ENCODE measurements at places on chromosomes 5 and 9.

GRCh38 chr5:129392681-129393080 lies 67.4 kb upstream of the ADAMTS19 start:
- no peak for DNase-seq

- no peak for DNase-seq
These were observed 189.0 kb downstream of the SEC61B start for GRCh38 chr9:99411068-99411467.

GRCh38 chr5:67164856-67165525 lies 31.6 kb downstream of the CD180 start:
- no peak for DNase-seq

DNA sequence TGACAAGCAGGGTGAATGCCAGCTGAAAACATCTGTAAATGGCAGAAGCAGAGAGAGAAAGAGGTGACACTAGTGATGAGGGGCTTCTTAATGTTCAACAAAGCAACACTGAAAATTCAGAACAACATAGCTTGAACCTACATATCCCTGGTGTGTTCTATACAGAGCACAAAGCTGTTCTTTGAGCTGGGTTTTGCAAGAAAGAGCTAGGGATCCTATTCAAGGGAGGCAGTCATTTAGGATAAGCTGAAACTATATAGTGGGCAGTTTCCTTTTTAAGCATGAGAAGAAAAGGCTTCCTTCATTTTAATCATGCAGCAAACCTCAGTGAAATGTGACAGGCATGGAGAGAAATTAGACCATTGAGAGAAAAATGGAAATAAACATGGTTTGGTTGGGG lies 45.6 kb upstream of the RAI14 start:
- no peak for DNase-seq

DNA sequence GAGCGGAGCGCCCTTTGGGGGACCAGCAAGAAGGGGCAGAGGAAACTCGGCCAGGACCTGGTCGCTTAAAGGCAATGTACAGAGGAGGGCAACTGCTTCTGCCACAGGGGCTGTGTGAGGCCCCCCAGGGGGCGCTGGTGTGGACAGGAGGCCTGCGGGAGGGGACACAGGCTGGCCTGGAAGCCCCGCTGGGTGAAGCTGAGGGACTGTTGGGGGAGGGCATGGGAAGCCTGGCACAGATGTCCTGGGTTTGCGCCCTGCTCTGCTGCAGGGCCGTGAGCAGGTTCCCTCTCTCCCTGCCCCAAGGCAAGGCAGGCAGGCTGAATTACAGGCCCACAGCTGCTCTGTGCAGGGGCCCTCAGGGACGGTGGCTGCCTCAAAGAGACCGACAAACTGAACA lies 5.4 kb downstream of the MED22 start:
- DNase-seq: no peak

GRCh38 chr5:76471406-76471805 lies 68.3 kb downstream of the IQGAP2 start:
- no peak for DNase-seq

- DNase-seq: no peak
These were observed 71.4 kb downstream of the RAPGEF6 start for GRCh38 chr5:131563434-131564228.

DNA sequence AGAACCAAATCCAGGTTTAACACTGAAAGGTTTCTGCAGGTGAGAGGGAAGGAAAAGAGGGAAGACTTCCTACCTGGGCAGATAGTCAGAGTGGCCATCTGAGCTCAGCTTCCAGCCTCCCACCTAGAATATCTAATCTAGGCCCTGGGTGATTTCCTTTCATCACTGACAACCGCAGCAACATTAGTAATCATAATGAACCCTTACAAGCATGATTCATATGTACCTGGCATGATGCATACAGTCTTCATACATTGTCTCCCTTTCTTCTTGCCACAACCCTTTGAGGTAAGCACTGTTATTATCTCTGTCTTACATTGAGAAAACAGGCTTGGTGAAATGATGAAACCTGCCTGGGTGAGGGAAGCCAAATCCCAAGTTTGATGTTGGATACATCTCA lies 13.5 kb downstream of the AFAP1L1 start:
- no peak for DNase-seq

DNA sequence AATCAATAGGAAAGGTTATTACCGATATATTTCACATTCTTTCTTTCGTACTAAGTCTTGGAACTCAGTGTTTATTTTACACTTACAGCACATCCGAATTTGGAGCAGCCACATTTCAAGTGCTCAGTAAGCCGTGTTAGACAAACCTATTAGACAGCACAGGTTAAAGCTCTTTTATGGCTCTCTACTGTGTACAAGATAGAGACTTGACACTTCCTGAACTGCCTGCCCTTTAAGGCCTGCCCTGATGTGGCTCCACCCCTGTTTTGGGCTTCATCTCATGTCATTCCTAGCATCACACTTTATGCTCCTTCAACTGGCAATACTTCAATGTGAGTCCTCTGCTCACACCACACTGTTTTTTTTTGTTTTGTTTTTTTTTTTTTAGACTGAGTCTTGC lies 23.5 kb upstream of the SUSD1 start:
- no peak for DNase-seq

DNA sequence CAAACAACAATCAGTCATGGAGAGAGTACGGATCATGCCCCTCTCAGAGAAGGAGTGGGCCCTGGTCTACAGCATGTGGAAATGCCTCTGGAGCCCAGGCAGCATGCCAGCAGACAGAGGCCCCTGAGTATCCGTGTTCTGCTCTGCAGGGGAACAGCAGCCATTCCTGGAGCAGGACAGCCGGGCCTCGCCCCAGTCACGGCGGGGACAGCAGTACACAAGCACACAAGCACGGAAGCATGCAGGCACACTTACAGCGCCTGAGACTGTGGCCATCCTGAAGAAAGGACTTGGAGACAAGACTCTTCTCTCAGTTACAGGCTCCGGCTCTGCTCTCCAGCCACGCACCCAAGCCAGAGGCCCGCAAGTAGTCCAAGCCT lies 102.6 kb upstream of the ALDH1B1 start:
- DNase-seq: no peak

DNA sequence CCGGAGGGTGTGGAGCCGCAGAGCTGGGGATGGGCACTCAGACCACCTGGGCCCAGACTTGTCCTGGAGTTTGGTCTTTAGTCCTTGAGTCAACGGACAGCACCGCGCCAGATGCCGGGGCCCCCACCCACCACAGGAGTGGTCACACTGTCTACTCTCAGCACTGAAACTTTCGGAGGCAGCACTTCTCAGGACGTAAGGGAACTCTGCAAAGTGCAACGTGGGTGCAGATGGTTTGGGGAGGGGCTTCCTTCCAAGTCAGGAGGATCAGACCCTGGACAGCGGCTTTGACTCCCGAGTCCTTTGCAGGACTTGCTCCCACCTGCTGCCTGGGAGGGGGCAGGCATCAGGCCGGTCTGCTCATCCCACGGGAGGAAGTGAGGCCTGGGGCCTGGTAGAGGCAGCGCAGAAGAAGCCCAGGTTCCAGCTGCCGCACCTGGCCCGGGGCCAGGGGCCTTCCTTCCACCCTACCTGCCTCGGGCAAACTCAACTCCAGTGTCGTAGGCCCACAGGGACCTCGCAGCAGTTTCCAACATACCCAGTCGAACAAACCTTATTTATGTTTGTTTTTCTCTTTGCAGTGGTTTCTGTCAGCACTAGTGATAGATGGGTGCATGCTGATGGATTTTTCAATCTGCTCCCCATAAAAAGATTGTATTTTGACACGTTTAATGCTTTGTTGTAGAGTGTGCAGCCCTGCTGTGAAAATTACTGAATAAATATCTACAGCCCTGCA lies 149.8 kb upstream of the PPP1R26 start:
- peak; percentile 48 for DNase-seq

GRCh38 chr5:136455409-136455808 lies 90.1 kb upstream of the TRPC7 start:
- no peak for DNase-seq

- DNase-seq: no peak
These were observed 127.7 kb downstream of the C9orf50 start for GRCh38 chr9:129493002-129493705.

- no peak for DNase-seq
These were observed 3.4 kb downstream of the COL5A1 start for GRCh38 chr9:134644725-134645606.

DNA sequence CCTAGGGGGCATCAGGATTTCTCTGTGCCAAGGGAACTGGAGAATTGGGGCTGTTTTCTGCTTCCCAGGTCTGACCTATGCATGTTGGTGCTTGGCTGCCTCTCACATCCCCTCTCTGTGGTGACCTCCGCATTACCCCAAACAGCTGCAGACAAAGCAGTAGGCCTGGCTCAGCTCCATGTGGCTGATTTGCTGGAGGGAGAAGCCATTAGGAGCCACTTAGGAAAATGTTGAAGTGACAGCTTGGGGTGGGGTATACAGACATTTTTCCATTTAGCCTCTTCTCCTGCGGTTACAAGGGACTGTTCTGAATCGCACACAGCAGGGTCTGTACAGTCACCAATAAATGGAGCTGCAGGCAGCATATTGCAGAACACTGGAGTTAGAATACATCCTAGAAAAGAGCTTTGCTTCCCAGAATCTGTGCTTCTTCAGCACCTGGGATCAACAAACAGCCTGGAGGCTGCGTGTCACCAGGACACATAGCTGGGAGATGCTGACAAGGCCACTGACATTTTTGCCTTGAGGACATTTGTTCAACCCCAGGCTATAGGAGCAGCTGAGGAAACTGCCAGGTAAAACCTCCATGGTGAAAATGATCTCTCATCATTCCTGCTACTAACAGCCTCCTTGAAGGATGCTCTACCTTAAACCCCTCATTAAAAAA lies 335.3 kb downstream of the DIRAS2 start:
- DNase-seq: peak; percentile 91
